Renal pelvis (tissue), 12 donors: ENCODE measurements at places on chromosomes 1 and 21.

DNA sequence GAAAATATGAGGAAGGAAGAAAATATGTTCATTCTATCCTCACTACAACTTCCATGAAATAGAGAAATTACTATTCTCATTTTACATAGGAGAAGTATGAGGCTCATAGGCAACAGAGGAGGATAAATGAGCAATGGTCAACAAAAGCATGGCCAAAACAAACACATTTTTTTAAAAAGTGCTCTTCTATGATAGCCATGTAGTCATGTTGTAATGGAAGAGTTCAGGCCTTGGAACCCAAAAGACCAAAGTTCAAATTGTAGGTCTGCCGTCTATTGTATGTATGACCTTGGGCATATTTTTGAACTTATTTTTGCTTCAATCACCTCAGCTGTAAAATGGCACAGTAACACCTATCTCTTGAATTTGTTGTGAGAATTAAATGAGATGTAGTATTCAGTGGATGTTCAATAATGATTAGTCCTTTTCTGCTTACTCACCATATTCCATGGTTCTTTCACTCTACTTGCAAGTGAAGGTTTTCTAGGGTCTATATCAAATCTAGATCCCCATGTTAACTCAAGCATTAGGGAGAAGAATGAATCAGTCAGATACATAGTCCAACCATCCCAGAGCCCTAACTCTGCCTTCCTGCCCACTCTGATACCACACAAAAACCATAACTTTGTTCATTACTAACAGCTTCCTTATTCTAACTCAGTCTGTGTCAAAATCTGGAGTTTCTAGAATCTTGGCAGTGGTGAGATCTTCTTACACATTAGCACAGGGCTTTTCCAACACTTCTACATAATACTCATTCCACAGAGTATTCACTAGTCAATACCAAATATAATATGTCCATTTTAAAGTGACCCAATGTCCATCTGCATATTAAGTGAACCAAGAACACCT, 353.2 kb downstream of the PLPP3 start:
- DNase-seq = no peak

GRCh38 chr1:14881775-14882672, 271.5 kb upstream of the TMEM51 start:
- DNase-seq = no peak

DNA sequence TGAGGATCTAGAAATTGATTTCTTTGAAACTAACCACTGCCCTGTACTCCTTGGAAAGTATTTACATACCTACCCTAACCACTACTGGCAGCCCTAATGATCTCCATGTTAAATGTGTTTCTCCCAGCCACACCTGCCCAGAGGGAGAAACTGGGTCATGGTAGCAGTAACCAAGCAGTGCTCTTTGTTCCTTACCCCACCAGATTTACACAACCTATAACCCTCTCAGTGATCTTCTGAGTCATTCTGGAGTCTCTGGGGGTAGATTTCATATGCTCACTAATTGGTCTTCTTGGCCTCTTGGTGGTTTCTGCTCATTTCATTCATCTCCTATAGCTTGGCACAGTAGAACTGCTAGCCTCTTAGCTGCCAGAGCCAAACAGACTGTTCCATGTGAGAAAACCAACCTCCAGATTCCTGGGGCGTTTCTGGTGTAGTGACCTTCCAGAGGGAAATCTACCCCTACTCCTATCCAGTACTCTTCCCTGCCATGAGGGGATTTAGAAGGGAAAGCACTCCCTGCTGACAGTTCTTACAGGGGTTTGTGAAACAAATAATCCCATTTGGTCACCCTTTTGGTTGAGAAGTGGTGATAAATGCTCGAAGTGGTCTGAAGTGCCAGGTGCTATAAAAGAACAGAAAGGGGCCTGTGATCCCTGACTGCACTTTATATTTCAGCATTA, 36.2 kb upstream of the LRIG2 start:
- DNase-seq = no peak

DNA sequence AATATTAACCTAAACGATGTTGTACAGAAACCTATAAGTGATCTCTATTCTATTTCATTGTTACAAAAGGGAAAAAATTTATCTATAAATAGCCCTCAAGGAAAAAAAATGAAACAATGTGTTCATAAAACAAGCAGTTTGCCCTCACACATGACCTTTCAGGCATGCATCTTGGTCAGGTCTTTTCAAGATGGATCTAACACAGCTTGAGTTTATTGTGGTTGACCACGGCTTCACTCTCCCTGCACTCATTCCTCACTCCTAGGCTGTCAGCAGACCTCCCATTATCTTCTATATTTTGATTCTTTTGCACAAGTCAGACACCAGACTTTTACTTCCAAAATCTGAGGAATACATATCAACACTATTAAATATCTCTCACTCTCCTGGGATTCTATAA, 544.3 kb downstream of the KCNT2 start:
- DNase-seq = no peak

DNA sequence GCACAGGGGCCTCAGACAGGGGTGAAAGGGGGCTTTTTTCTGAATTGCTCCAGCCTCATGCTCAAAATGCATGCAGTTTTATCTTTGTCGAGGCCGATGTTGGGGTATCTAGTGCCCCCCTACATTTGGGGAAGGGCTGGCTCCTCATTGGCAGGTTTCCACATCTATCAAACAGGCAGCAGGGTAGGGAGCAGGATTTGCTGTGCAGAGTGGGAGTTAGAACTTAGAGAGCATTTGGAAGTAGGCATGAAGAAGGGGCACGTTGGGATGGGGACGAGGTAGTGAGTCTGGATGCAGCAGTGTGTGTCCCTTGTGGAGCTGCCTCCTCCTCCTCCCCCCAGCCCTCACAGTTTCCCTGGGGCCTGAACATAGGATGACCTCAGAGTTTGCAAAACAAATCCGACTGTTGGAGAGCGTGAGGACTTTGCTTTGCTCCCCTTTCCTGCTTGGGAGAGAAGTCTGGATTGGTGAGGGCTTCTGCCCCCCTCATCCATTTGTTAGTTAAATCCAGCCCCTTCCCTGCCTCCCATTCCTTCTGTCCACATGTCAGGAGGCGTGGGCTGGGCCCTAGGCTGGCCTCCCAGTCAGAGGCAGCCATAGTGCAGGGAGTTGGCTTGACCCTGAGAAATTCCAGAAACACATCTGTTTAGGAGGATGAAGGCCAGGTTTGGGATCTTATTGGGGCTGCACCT, 36.9 kb upstream of the GPR37L1 start:
- DNase-seq = no peak

DNA sequence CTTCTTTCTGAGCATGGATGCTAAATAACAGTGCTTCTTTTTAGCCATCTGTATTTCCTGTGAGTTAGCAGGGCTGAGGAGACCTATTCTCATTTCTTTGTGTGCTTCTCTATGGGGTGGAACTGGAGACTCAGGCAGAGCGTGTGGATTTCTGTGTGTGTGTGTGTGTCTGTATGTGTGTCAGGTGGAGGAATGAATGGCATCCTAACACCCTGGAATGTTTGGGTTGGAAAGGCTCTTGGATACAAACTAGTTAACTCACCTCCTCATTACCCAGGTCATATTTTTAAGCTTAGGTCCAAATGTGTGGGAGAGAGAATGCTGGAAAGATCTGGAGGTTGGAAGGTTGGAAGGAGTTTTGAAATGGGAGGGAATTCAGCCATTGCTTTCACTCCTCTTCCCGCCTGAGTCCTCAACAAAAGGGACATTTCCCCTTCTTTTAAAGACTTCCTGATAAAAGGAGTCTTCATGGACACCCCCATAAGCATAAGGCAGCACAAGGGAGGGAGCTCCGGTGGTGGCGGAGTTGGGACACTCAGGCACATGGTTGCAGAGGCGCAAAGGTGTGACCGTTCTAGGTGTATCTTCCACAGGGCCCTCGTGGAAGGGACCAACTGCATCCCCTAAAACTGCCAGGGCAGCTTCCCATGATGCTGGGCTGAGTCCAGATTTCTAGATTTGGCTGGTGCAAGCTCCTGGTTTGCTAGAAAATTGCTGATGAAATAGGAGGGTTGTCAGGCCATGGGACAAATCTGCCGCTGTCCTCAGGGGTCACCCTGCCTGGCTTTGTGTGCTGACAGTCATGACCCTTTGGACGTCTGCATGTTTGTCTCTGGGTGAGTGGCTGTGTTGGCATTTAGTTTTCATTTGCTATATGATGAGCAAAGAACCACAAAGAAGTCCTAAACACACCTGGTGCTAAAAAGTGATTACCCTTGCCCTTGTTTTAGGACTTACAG, 37.6 kb downstream of the MTARC1 start:
- DNase-seq = no peak

DNA sequence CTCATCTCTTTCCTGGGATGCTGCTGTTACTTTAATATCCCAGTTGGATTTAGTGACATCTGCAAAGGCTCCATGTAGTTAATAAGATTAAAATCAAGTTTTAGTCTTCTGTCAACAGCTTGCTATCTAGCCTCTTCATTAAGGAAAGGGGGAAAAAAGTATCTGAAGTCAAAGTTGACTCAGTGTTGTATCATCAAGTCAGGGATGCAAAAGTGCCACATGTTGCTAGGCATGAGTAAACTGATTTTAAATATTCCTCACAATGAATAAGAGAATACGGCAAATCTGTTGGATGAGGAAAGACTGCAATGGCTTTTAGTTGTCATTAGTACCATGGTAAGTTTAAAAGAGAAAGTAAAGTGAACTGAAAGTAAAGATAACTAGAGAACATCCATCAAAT, 383.2 kb upstream of the ZRANB2 start:
- DNase-seq = no peak

GRCh38 chr1:224851210-224851847, 78.1 kb upstream of the DNAH14 start:
- DNase-seq = no peak

DNA sequence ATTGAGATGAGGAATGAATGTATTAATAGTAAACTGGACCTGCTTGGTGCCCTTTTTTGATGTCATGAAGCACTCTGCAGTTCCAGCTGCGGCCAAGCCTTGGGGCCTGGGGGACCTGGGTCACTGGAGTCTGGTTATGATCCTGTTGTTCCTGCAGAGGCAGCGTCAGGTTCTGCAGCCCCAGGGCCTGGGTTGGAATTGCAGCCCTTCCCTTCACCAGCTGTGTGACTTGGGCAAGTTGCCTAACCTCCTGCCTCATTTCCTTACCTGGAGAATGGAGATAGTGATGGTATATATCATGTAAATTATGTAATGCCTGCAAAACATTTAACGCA, 9.1 kb upstream of the ATP5PO start:
- no peak for DNase-seq

- DNase-seq = no peak
Measured at GRCh38 chr21:17506951-17507350, 5.9 kb upstream of the CXADR start.

- no peak for DNase-seq
Measured at GRCh38 chr1:47656719-47657685, 219.2 kb downstream of the FOXD2 start.

DNA sequence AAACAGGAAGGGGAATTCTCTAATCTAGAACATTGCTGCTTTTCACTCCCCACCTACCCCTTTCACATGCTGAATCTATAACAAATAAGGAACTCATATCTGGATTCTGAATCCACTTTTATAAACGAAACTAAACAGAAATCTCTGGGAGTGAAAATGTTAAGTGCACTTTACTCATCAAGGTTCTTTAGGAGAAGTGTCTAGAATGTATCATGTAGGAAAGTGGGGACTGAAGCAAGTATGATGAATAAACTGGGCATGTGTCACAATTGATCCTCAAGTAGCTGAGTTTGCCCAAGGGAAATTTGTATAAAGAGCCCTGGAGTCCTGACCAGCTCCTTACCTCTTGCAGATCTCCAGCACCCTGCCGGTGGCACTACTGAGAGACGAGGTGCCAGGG, 19.8 kb downstream of the AVPR1B start:
- DNase-seq = no peak
